Activated naive CD4-positive, alpha-beta T cell (primary cell): ENCODE measurements at places on chromosomes 4 and X.

GRCh38 chr4:147640331-147640730, 23.1 kb downstream of the TMEM184C start:
- no peak for DNase-seq

- no peak for DNase-seq
Measured at GRCh38 chr4:3310301-3311094, 17.7 kb downstream of the RGS12 start.

DNA sequence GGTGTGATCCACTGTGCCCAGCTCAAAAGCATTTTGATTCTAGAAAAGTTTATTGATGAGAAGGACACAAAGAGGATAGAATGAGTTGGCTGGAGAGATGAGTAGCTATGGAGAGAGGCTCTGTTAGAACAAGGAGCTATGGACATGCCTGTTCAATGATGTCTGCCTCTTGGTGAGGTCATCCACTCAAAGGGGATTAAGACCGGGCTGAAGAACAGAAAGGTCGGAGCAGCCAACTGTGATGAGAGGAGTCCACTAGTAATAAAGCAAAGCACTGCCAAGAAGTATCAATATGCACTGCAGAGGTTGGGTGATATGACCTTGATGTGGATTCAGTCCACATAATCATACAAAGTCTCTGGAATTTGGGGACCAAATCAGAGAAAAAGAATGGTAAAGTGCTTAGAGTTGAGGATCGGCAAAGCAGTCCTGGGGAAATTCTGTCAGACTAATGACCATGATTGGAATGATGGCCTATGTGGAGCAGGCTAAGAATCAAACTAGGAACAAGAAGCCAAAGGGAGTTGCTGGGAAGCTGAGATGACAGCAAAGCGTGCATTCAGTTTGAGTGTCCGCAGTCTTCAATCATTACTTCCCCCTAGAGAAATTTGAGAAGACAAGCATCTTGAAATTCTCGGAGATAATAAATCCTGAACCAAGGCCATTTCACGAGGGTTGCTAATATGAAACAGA, 55.7 kb upstream of the MMAA start:
- no peak for DNase-seq

- no peak for DNase-seq
Measured at GRCh38 chrX:53660004-53660403, 26.5 kb downstream of the HUWE1 start.

DNA sequence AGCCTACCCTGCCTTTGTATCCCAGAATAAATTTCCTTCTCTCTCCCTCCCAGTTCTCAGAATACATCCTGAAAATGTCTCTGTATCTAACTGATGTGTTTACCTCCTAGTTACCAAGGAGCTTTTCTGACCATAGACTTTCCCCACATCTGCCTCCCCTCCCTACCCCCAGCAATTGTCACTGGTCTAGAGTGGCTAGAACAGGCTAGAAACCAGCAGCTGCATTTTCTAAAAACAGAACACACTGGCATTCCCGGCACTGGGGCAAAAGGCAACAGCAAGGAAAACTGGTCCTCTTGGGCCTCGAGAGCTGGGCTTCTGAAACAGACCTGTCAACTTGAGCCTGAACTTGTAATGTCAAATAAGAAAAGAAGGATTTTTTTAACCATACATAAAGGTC, 16.4 kb downstream of the TASL start:
- DNase-seq, result no peak

GRCh38 chr4:15238720-15239119, 189.1 kb upstream of the C1QTNF7 start:
- DNase-seq, result no peak
